ENCODE measurements at places on chromosomes 3 and 15.

- DNase-seq: no peak
Observed at GRCh38 chr3:43019006-43019809, 40.1 kb downstream of the GASK1A start.

DNA sequence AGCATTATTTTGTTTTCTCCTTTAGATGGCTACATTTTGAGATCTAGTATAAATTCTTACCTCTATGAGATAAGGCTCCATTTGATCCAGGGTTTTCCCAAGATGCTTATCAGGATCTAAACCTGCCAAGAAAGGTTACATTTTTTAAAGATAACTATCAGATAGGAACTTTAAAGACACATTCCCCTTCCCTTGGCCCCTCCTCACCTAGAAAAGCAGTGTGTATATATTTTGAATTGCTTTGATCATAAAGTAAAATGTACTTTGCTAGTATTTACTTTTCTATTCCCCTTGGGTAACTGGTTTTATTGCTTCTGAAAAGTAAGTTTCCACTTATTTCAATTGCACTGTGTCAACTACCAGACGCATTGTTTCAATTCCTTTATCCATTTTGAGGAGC lies 135.2 kb downstream of the DPH6 start:
- DNase-seq: no peak

- DNase-seq: peak; percentile 34
Observed at GRCh38 chr15:41821831-41822230, 6.1 kb upstream of the JMJD7 start.

DNA sequence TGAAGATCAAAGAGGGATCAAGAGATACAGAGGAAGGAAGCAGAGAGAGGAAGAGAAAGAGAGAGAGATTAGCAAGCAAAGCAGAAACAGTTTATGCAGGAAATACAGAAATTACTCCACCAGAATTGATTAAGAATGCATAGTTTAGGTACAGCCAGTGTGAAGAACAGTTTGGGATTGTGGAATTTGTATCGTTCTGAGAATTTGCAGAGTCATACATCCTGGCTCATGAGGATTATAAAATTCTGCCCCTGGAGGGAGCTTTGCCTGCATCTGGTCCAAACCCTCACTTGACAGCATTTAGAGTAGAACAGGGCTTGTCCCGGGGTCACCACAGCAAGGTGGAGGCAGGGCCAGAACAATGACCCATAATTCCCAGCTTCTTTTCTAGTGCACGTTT lies 44.1 kb downstream of the MASP1 start:
- DNase-seq: no peak

GRCh38 chr3:32056559-32057290 lies 49.7 kb upstream of the GPD1L start:
- DNase-seq: no peak

GRCh38 chr15:48119277-48119676 lies 1.5 kb upstream of the SLC24A5 start:
- no peak for DNase-seq

GRCh38 chr3:124483915-124484470 lies 246.3 kb upstream of the UMPS start:
- DNase-seq: no peak

DNA sequence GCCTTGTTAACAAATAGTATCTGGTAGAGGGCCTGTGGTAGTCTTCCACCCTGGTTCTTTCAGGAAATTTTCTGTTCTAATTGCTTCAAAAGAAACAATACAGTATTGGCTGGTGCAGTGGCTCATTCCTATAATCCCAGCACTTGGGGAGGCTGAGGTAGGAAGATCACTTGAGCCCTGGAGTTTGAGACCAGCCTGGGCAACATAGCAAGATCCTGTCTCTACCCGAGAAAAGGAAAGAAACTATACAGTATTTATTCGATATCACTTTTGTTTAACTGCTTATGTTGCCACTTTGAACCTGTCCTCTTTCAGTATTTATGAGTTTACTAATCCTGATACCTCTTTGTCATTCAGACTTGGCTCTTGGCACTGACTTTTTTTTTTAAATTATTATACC lies 4.5 kb downstream of the MKRN2 start:
- DNase-seq: no peak

GRCh38 chr15:56199038-56199437 lies 44.6 kb downstream of the RFX7 start:
- DNase-seq: no peak

GRCh38 chr3:155326244-155326643 lies 32.8 kb upstream of the STRIT1 start:
- DNase-seq: no peak

DNA sequence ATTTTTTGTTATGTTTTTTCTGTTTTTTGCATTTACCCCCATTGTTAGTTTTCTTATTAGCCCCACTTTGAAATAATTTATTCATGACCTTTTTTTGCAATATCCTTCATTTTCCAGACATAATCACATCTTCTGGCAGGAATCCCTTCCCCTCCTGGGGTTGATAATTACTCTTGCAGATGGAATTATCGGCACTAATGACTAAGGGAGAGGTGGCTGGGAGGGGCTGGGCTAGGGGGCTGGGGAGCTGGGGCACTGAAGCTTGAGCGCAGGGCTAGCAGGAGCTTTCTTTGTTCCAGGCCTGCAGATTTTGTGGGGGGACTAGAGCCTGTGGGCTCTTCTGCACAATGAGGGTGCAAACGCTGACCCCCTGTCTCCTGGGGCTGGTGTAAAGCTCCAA lies 77.8 kb downstream of the RAB11A start:
- no peak for DNase-seq

DNA sequence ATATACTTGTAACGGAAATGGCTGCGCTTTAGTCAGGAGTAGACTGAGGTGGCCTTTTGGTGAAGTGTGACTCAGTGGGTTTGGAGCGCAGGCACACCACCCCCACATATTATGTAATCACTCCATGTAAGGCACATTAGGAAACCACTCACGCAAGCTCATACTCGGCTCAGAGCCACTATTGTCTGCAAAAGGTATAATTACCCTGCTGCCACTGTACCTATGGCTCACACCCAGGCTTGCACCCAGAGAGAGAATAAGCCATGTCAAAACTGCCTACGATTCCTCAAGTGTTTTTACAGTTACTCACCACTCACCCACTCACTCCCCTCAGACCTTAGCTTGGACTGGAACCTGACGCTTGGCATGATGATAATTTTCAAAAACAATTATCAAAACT lies 611.9 kb upstream of the CCDC54 start:
- DNase-seq: no peak

- DNase-seq: no peak
Observed at GRCh38 chr3:183006396-183007002, 26.2 kb upstream of the DCUN1D1 start.

DNA sequence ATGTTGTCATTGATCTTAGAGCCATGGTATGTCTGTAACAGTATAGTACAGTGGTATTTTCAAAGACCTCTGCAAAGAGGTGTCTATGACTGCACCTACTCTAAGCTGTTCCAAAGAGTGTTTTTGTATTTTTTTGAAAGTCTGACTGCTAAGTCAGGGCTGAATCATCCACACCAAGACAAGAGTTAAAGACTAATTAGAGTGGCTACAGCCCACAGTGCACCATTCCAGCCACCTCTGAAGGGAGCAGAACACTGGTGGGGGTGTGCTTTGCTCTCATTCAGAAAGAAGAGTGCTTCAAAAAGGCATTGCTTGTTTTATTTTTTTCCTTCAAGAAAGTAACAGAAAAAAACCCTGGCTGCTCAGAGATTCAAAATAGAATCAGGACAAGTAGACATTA lies 301.4 kb downstream of the GABRG3 start:
- no peak for DNase-seq

GRCh38 chr15:92161039-92161670 lies 232.5 kb upstream of the ST8SIA2 start:
- no peak for DNase-seq

DNA sequence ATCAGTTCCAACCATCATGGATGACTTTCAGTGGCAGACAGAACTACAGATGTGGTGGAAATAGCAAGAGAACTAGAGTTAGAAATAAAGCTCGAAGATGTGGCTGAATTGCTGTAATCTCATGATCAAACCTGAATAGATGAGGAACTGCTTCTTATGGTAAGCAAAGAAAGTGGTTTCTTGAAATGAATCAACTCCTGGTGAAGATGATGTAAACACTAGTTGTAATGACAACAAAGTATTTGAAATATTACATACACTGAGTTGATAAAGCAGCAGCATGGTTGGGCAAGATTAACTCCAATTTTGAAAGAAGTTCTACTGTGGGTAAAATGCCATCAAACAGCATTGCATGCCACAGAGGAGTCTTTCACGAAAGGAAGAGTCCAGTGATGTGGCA lies 131.7 kb upstream of the FAM3D start:
- no peak for DNase-seq

GRCh38 chr3:22372292-22373062 lies 621.5 kb upstream of the ZNF385D start:
- peak; percentile 63 for DNase-seq

DNA sequence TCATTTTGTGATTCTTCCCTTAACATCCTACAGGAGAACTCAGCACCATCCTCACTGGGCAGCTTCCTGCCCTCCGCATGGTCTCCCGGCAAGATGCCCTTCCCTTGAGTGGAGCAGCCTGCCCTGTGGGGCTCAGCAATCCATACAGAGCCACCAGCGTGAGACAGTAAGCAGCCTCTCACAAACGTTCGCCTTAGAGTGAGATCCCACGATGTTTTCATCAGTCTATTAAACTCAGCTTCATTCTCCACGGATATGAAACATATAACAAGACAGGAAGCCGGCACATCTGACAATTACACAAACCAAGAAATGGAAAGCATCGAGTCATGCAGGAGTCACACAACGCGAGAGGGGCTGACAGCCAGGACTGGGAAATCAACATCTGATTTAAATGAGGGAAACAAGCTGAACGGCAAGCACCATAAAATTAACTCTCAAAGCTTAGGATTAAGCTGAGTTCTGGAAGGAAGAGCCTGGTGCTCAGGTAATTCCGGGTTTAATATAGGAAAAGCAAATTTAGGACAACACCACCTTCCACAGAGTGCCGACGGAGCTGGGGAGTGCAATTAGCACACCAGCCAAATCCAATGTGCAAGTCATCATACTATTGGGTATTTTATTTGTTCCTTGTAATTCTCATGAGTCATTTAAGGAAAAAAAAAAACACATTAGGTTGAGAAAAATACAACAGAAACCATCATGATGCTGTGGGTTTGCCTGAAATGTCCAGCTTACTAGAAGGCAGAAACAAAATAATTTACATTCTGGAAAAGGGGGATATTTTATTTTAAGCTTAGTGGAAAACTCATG lies 272.0 kb downstream of the OCA2 start:
- DNase-seq: no peak

DNA sequence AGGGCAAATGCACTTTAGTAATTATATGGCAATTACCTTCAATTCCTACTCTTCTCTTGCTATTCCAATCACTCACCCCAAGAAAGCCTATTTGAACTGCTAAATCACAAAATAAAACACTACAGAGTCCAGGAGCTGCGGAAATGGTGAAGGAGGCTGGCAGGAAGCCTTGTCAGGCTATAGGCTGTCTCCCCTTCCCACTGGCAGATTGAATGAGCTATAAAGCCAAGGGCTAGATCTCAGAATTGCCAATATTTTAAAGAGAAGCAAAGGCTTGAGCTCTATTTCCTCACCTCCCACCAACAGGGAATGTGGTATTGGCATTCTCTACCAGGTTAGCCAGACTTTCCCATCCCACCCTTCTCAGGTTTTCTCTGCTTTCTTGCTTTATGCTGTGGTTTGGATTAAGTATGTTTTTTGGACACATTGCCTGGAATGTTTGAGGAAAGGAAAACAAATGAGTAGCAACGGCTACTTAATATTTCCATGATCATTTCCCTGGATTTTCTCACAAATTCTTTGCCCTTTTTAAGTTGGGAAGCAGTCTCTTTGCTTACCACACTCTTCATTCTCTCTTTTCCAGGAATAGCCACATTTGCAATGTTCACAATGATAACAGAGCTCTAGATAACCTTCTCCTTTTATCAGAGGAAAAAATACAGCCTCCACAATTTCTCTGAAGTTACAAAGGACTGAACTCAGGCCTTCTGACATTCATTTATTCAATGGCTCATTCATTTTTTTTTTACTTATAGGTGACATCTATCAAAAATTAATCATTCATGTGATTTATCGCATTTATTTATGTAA lies 1125.4 kb downstream of the ROBO1 start:
- no peak for DNase-seq

GRCh38 chr3:129199366-129199765 lies 15.7 kb upstream of the CNBP start:
- no peak for DNase-seq

DNA sequence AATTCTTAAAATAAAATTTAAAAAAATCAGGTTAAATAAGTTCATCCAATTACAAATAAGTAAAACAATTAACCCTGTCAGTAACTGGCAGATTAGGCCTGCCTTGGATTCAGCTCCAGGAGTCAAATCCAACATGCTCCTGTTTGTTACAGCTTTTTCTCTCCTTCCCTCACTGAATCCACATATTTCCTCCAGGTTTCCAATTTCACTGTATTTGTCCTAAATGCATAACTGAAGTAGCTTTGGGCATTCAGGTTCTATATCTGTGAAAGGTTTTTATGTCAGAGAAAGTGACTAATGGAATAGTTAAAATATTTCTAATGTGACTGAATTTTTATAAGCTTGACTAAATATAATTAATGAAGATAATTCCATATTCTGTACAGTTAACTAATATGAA lies 79.7 kb downstream of the IFT80 start:
- no peak for DNase-seq

DNA sequence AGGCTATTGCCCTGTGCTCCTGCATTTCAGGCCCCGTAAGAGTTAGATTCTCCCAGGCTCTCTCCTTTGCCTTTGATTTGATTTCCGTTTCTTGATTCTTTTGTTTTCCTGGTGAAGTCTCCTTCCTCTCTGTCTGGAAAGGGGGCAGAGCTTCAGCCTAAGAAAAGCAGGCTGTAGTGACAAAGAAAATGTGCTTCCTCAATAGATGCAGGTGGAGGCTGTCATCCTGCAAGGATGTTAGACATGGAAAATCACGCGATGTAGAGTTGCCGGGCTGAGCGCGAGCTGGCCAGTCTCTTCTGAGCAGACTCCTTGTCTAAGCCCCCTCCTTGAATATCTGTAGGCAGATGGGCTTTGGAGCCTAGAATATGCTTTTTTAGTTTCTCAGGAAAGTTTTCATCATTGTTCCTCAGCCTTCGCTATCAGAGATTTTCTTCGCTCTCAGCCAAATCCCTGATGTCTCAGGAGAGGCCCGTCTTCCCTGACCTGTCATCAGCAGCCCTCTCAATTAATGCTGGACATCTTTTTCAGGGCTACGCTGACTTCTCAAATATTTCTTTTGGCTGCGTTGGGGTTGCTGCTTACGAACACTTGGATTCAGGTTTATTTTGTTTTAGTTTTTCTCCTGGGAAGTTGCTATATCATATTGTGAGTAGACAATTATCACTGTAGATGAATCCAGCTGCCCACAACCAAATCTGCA lies 163.6 kb downstream of the ITPR1 start:
- no peak for DNase-seq

- no peak for DNase-seq
Observed at GRCh38 chr15:36897834-36898233, 202.5 kb downstream of the MEIS2 start.

- peak; percentile 78 for DNase-seq
Observed at GRCh38 chr3:124837730-124838186, 49.4 kb downstream of the ITGB5 start.

- DNase-seq: no peak
Observed at GRCh38 chr3:63159764-63160163, 118.3 kb upstream of the SYNPR start.

- no peak for DNase-seq
Observed at GRCh38 chr3:58609990-58610389, 32.8 kb upstream of the FAM107A start.

GRCh38 chr15:57335719-57336118 lies 40.6 kb upstream of the CGNL1 start:
- DNase-seq: no peak

- no peak for DNase-seq
Observed at GRCh38 chr15:39310633-39311032, 270.2 kb upstream of the THBS1 start.

- DNase-seq: no peak
Observed at GRCh38 chr15:31537770-31538592, 211.3 kb downstream of the KLF13 start.
